ENCODE measurements at places on chromosomes 12 and 14. TPM values are rescaled to one million over a fixed set of nuclear protein-coding genes. Genes with fewer than 3 reads are reported as not detected.

CLEC2B gene
- 12.3 TPM for total RNA-seq

RGS6 gene
- total RNA-seq: 25.3 TPM

PROX2 gene
- not detected for total RNA-seq

IL22 gene
- total RNA-seq: not detected

PPP1R1A gene
- 1.3 TPM for total RNA-seq

All from thyroid gland (tissue), 4 donors.